ENCODE measurements at places on chromosomes 1 and 21. TPM values are rescaled to one million over a fixed set of nuclear protein-coding genes. Genes with fewer than 3 reads are reported as not detected.

The PLA2G2D gene
- not detected for total RNA-seq

The PRAMEF1 gene
- not detected for total RNA-seq

The LAMC2 gene
- 13.9 TPM for total RNA-seq

The PPFIA4 gene
- 11.0 TPM for total RNA-seq

The LRRC40 gene
- total RNA-seq = 18.3 TPM

The OR14K1 gene
- total RNA-seq = not detected

The OR2M2 gene
- total RNA-seq = not detected

The VWA5B1 gene
- not detected for total RNA-seq

GRCh38 chr1:46585312-46585938 lies 18.6 kb downstream of the MKNK1 start:
- peaks cover 5% of the 10 kb centered on the region for H3K36me3 ChIP-seq
- H3K27me3 ChIP-seq = no peaks in the 10 kb centered on the region
- no peak overlapping the region for H3K4me3 ChIP-seq
- H3K27ac ChIP-seq = no peak overlapping the region

- no peaks in the 10 kb centered on the region for H3K4me1 ChIP-seq
- no peak overlapping the region for H3K4me3 ChIP-seq
- no peaks in the 10 kb centered on the region for H3K27me3 ChIP-seq
These were observed 20.2 kb upstream of the ACTA1 start for GRCh38 chr1:229454056-229454455.

DNA sequence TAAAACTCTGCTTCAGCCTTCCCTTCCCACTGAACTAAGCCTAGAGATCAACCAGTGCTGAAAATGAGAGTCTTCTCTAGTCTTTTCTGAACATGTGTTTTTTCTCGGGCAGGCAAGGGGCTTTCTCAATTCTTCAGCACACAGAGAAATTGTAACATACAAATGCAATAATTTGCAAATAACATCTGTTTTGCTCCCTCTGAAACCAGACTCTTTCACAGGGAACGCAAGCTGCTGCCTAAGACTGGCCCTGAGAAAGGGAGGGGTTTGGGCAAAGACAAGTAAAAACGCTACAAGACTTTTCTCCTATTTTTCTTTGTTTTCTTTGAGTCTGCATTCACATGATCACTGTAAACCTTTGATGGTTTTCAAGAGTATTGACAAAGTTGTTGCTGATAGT lies 39.6 kb upstream of the VN1R5 start:
- no peaks in the 10 kb centered on the region for H3K36me3 ChIP-seq
- DNase-seq = no peak
- H3K27me3 ChIP-seq = no peaks in the 10 kb centered on the region
- H3K4me3 ChIP-seq = no peak overlapping the region
- no peak overlapping the region for H3K27ac ChIP-seq
- no peaks in the 10 kb centered on the region for H3K4me1 ChIP-seq

DNA sequence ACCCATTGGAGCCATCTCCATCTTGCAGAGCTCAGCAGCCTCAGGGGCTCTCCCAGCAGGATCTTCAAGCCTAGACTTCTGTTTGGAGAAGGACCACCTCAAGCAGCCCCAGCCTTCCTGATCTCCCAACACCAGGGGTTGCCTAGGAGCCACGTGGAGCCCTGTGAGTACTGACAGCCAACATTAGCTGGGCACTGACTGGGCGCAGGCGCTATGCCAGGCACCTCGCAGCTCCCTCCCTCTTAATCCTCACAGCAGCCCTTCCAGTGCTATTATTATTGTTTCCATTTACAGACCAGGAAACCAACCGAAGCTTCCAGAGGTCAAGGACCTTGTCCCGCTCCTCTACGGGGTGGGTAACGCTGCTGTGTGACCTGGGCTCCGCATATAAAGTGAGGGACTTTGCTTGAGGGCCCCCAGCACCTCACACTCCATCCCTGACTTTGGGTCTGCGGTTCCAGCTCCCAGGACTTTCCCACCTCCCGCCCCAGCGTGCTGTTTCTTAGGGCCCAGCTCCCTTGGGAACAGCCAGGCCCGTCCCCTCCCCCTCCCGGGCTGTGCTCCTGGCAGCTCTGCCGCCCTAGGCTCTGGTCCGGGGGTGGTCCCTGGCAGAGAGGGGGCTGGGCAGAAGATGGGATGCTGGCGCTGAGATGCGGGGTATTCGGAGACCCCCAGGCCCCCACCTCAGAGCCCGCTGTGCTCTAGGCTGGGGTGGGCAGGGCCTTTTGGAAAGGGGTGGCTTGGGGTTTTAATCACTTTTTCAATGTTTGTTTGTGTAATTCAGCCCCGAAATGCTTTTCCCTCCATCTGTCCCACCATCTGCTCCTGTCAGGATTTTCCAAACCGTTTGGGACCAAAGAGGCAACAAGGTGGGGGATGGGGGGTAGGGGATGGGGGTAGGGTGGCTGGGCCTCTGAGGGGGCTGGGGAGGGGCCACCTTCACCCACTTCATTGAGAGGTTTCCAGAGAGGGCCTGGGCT lies 4.1 kb upstream of the HPCA start:
- H3K4me1 ChIP-seq = no peaks in the 10 kb centered on the region
- peaks cover 28% of the 10 kb centered on the region for H3K27me3 ChIP-seq
- H3K4me3 ChIP-seq = no peak overlapping the region

DNA sequence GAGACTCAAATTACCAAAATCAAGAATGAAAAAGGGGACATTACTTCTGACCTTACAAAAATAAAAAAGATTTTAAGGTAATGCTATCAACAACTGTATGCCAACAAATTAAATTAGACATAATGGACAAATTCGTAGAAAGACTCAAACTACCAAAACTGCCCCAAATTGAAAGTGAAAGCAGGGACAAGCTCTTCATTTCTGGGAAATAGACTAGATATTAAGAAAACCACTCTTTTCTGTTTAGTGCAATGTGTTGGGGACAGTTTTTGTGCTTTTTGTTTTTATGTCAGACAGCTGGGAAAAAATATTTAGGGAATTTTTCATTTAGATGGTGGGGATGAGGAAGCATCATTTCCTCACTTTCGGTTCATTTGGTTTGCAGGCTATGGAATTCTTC lies 4.9 kb upstream of the GBP1 start:
- H3K4me3 ChIP-seq = no peak overlapping the region
- H3K27ac ChIP-seq = no peak overlapping the region
- no peaks in the 10 kb centered on the region for H3K4me1 ChIP-seq
- no peaks in the 10 kb centered on the region for H3K36me3 ChIP-seq

DNA sequence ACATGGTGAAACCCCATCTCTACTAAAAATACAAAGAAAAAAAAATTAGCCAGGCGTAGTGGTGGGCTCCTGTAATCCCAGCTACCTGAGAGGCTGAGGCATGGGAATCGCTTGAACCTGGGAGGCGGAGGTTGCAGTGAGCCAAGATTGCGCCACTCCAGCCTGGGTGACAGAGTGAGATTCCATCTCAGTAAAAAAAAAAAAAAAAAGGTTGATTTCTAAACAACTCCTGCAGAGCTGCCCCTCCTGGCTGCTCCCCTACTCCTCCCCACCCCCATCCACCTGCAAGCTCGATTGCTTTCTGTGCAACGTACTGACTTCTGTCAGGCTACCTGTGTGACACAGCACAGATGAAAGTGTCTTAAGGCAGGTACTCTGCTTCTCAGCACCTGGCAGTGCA lies 13.3 kb downstream of the ETV3L start:
- no peaks in the 10 kb centered on the region for H3K36me3 ChIP-seq
- no peaks in the 10 kb centered on the region for H3K27me3 ChIP-seq
- no peak overlapping the region for H3K4me3 ChIP-seq
- peaks cover 11% of the 10 kb centered on the region for H3K4me1 ChIP-seq
- no peak for DNase-seq
- no peak overlapping the region for H3K27ac ChIP-seq

DNA sequence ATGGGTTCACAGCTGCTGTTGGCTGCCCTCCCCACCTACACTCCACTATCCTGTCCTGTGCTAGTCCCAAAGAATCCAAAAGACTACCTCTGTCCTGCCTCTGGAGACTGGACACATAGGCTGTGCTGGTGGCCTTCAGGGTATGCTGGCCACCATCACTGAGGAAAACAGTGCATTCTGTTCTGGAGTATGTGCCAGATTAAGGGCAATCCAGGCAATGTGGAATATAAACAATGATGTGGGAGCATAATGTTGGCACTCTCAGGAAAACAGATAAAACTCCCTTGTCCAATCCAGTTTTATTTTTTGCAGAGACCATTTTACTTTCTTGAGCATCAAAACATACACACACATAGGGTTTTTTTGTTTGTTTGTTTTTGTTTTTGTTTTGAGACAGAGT lies 94.3 kb downstream of the GLUL start:
- H3K4me1 ChIP-seq = no peaks in the 10 kb centered on the region
- no peak overlapping the region for H3K4me3 ChIP-seq
- no peak overlapping the region for H3K27ac ChIP-seq
- DNase-seq = no peak
- no peaks in the 10 kb centered on the region for H3K27me3 ChIP-seq

- H3K36me3 ChIP-seq = no peaks in the 10 kb centered on the region
- DNase-seq = no peak
These were observed 83.8 kb downstream of the TMEM53 start for GRCh38 chr1:44590475-44590874.

GRCh38 chr1:59378621-59379370 lies 81.9 kb downstream of the FGGY start:
- H3K4me1 ChIP-seq = peaks cover 11% of the 10 kb centered on the region
- no peaks in the 10 kb centered on the region for H3K36me3 ChIP-seq
- H3K4me3 ChIP-seq = no peak overlapping the region
- DNase-seq = no peak
- H3K27me3 ChIP-seq = no peaks in the 10 kb centered on the region
- no peak overlapping the region for H3K27ac ChIP-seq

- no peaks in the 10 kb centered on the region for H3K36me3 ChIP-seq
- no peak overlapping the region for H3K27ac ChIP-seq
- no peaks in the 10 kb centered on the region for H3K27me3 ChIP-seq
- no peak overlapping the region for H3K4me3 ChIP-seq
- no peaks in the 10 kb centered on the region for H3K4me1 ChIP-seq
- no peak for DNase-seq
These were observed 41.2 kb downstream of the SPATA6 start for GRCh38 chr1:48430832-48431231.

GRCh38 chr1:16938351-16939321 lies 16.9 kb downstream of the CROCC start:
- no peak overlapping the region for H3K27ac ChIP-seq
- no peak for DNase-seq
- no peak overlapping the region for H3K4me3 ChIP-seq
- no peaks in the 10 kb centered on the region for H3K4me1 ChIP-seq

DNA sequence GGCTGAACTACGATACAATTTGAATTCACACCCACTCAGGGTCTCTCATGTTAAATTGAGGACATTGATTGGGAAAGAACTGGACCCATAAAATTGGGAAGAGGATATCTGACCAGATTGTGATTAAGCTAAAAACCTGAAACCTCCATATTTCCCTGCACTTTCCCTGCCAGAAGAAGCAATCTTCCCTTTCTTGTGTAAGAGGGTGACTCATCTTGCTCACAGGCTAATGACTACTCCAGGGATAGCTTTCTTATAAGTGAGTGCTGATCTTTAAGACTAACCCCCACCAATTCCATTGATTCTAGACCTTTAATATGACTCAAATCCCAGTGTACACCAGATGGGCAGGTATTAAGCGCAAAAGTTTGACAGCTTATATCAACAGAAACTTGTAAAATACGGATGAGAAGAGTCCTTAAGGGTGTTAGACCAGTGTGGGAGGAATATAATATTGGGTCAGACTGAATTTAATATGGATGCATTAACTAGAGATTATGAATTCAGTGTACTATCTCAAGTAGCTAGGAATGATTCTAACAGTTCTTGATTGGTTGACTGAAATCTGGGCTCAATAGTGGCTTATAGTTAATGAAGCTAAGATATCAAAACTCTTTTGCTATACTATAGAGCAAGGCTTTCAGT lies 12.1 kb upstream of the SGIP1 start:
- H3K4me1 ChIP-seq = no peaks in the 10 kb centered on the region
- no peak overlapping the region for H3K27ac ChIP-seq
- H3K4me3 ChIP-seq = no peak overlapping the region
- H3K27me3 ChIP-seq = no peaks in the 10 kb centered on the region
- H3K36me3 ChIP-seq = no peaks in the 10 kb centered on the region

Data from astrocyte (in vitro differentiated cells and primary cell).